ENCODE measurements at places on chromosomes 4 and X. TPM values are rescaled to one million over a fixed set of nuclear protein-coding genes. Genes with fewer than 3 reads are reported as not detected.

The FRG2 gene
- total RNA-seq, result not detected

The CTAG1A gene
- total RNA-seq, result not detected

The KLF3 gene
- total RNA-seq, result 204 TPM

The L1CAM gene
- 0.89 TPM for total RNA-seq

The ZGRF1 gene
- total RNA-seq, result 11.3 TPM

The TMEM31 gene
- total RNA-seq, result not detected

The GPRIN3 gene
- total RNA-seq, result 46.4 TPM

The UGT2B11 gene
- total RNA-seq, result not detected

The CLNK gene
- total RNA-seq, result 0.17 TPM

The TGIF2LX gene
- total RNA-seq, result not detected

The SATL1 gene
- not detected for total RNA-seq

The PPP2R2C gene
- total RNA-seq, result not detected

The CCSER1 gene
- total RNA-seq, result 0.71 TPM

The BMP2K gene
- 5.6 TPM for total RNA-seq

The LANCL3 gene
- total RNA-seq, result 0.05 TPM

The TKTL1 gene
- total RNA-seq, result 1.7 TPM

The MGST2 gene
- 0.70 TPM for total RNA-seq

The F9 gene
- not detected for total RNA-seq

The PITX2 gene
- not detected for total RNA-seq

The FANCB gene
- total RNA-seq, result 1.6 TPM

The ATP2B3 gene
- total RNA-seq, result not detected

The CFAP47 gene
- not detected for total RNA-seq

The ADAM29 gene
- total RNA-seq, result not detected

The SMIM10L2A gene
- 1.3 TPM for total RNA-seq

The SLC10A7 gene
- 9.9 TPM for total RNA-seq

The TRAM1L1 gene
- total RNA-seq, result not detected

The H2AZ1 gene
- total RNA-seq, result 102 TPM

The ZNF595 gene
- 16.3 TPM for total RNA-seq

The SYN1 gene
- total RNA-seq, result 0.87 TPM

The TBX22 gene
- total RNA-seq, result not detected

The EDA gene
- 1.5 TPM for total RNA-seq

The AFF2 gene
- total RNA-seq, result 5.9 TPM

The NAP1L3 gene
- 7.7 TPM for total RNA-seq

The NAAA gene
- total RNA-seq, result 33.3 TPM

The CDKL2 gene
- total RNA-seq, result 0.38 TPM

The AREG gene
- 63.8 TPM for total RNA-seq

The F8 gene
- 0.66 TPM for total RNA-seq

The GALNT7 gene
- total RNA-seq, result 4.8 TPM

The TLR3 gene
- total RNA-seq, result 0.28 TPM

The HELT gene
- not detected for total RNA-seq

The BRS3 gene
- not detected for total RNA-seq

Data from CD4-positive, alpha-beta T cell (primary cell).